ENCODE measurements at places on chromosomes 2 and 18.

DNA sequence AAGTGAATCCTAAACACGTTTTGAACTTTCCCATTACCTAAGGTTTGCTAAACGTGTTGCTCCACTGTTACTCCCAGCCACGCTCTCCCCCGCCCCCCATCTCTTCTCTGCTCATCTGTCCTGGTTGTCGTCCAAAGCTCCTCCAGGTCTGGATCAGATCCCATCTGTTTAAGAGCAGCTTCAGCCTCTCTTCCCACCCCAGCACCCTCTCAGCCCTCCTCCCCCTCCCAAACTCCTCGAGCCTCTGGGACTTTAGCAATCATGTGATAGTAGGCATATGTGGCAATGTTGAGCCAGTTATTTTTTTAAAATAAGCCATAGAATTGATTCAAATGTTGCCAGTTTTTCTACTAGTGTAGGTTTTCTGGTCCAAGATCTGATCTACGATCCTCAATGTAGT, 20.0 kb upstream of the LPIN1 start:
- DNase-seq, result no peak

DNA sequence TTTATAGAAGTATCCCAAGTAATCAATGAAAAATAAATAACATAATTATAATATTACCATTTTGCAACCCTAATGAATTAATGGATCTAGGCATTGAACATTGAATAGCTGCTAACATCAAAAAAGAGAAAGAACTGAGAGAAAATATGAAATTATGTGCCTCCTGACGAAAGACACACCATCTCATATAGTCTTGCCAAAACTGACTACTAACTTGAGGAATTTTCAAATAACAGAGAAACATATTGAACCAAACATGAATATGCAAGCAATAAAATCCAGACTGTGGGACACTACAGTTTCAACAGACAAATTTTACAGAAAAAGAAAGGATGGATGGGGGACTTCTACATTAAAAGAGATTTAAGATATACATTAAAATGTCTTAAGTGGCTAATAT, 165.7 kb downstream of the WDPCP start:
- no peak for DNase-seq

GRCh38 chr2:46229134-46230063, 67.8 kb upstream of the EPAS1 start:
- DNase-seq, result peak; percentile 29

GRCh38 chr2:140667203-140667602, 1463.6 kb downstream of the LRP1B start:
- no peak for DNase-seq

GRCh38 chr2:148701039-148701438, 56.5 kb downstream of the EPC2 start:
- DNase-seq, result no peak

DNA sequence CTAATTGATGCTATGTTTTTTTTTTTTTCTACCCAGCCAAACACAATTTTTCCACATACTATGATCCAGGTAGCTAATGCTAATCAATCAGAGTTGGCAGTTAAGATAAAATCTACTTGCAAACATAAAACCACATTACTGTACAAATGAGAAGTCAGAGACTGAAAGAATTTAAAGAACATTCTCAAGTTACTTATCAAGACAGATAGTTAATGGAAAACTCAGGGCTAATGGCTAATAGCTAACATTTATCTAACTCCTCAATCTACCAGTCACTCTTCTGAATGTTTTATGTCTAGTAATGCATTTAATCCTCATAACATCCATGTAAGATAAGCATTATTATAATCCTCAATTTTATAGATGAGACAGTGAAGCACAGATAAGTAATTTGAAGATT, 537.6 kb upstream of the SETBP1 start:
- DNase-seq, result no peak

DNA sequence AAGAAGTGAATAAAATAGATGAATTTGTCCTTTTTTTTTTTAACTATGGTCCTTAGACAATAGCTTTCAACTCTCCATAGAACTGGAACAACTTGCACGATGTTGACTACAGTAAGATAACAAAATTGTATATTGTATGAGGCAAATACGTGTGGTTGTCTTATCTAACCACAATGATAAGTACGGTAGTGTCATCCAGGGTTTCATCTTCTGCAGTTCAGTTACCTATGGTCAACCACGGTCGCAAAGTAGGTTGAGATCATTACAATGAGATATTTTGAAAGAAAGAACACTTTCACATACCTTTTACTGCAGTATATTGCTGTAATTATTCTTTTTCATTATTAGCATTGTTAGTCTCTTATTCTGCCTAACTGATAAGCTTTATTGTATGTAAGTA, 295.2 kb downstream of the PARD3B start:
- DNase-seq, result no peak

DNA sequence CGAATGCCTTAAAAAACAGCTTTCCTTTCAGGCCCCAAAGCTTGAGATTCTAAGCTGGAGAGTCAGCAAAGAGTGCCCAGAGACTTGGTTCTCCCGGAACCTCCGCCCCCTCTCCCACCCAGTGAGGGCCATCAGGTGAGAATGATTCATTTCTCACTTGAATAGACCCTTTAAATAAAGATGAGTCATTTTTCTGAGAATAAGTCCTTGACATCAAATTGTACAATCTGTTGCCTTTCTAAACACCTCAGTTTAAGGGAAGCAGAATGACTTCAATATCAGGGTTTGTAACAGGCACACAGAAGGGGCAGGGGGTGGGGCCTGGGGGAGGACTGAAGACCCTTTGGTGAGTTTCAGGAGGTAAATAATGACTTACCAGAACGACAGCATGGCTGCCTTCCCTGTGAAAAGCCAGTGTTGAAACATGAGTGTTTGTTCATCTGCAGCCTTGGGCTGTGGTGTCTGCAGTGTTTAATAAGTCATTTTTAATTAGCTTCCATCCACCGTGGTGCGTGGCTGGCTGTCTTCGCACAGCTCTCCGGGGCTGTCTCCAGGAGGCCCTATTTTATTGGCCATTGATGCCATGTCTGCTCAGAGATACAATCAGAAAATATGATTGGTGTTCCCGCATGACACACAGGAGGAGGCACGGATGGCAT, 134.9 kb upstream of the ZNF236 start:
- peak; percentile 25 for DNase-seq

GRCh38 chr2:180376066-180376465, 369.0 kb upstream of the CWC22 start:
- DNase-seq, result no peak

DNA sequence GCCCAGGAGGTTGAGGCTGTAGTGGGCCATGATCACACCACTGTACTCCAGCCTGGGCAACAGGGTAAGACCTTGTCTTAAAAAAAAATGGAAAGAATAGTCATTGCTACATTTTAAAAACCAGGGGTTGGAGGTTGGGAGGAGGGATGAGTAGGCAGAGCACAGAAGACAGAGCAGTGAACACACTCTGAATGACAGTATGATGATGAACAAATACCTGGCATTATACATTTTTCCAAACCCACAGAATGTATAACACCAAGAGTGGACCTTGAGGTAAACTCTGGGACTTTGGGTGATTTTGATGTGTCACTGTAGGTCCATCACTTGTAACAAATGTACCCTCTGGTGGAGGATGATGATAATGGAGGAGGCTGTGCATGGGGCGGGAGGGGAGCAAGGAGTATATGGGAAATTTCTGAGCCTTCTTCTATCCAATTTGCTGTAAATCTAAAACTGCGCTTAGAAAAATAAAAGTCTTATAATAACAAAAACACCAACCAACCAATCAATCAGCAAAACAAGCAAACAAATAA, 111.4 kb upstream of the PGAP1 start:
- no peak for DNase-seq

- no peak for DNase-seq
Measured at GRCh38 chr2:232871418-232871834, 1.4 kb downstream of the SNORC start.

GRCh38 chr2:152304836-152305235, 30.1 kb upstream of the FMNL2 start:
- no peak for DNase-seq

GRCh38 chr2:240839152-240840143, 19.4 kb upstream of the KIF1A start:
- DNase-seq, result no peak

- no peak for DNase-seq
Measured at GRCh38 chr2:109396202-109397180, 217.3 kb downstream of the SEPTIN10 start.
